T47D (cell line): ENCODE measurements at places on chromosomes 11 and 22.

DNA sequence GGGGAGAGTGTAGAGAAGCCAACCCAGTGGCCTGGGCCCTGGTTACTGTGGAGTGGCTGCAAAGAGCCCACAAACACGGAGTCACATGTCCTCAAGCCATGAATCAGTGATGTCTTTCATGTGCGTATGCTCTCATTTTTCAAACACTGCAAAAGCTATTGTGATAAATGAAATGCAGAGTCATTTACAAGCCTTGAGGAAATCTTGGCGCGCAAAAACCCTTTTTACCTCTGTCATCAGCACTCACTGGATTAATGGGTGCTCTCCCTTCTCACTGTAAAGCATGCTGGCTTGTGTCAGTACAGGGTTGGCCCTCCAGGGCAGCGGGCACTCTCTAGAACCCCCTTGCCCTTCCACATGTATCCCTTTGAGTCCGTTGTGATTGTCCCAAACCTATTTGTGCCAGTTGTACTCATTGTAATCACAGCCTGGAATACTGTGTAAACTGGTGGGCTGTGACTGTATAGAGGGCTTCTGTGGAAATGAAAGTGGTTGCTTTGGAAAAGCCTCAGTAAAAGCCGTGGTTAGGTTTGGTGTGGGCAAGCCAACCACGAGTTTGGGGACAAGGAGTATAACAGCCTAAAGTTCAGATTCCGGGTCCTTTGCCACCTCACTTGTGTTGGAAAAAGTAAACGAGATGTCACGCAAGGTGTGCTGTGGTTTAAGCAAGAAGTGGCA is 10.4 kb downstream of the GNAZ start:
- DNase-seq, result no peak

GRCh38 chr22:39264349-39265038 is 19.7 kb upstream of the PDGFB start:
- no peak for DNase-seq

- DNase-seq, result no peak
Measured at GRCh38 chr11:76810151-76810853, 27.1 kb downstream of the TSKU start.

- no peak for DNase-seq
Measured at GRCh38 chr22:28171115-28171514, 252.1 kb upstream of the PITPNB start.

DNA sequence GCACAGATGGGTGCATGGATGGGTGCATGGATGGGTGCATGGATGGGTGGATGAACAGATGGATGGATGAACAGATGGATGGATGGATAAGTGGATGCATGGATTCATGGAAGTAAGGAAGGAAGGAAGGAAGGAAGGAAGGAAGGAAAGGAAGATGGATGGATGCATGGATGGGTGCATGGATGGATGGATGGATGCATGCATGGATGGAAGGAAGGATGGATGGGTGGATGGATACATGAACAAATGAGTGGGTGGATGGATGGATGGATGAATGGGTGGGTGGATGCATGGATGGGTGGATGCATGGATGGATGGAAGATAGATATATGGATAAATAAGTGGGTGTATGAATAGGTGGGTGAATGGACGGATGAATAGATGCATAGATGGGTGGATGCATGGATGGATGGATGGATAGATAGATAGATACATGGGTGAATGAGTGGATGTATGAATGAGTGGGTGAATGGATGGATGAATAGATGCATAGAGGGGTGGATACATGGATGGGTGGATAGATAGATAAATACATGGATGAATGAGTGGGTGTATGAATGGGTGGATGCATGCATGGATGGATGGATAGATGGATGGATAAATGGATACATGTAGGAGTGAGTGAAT is 32.5 kb downstream of the IGF2 start:
- no peak for DNase-seq

GRCh38 chr22:40679964-40680818 is 907 bp downstream of the MCHR1 start:
- peak; percentile 7 for DNase-seq

GRCh38 chr22:31814942-31815341 is 61.1 kb downstream of the DEPDC5 start:
- no peak for DNase-seq

DNA sequence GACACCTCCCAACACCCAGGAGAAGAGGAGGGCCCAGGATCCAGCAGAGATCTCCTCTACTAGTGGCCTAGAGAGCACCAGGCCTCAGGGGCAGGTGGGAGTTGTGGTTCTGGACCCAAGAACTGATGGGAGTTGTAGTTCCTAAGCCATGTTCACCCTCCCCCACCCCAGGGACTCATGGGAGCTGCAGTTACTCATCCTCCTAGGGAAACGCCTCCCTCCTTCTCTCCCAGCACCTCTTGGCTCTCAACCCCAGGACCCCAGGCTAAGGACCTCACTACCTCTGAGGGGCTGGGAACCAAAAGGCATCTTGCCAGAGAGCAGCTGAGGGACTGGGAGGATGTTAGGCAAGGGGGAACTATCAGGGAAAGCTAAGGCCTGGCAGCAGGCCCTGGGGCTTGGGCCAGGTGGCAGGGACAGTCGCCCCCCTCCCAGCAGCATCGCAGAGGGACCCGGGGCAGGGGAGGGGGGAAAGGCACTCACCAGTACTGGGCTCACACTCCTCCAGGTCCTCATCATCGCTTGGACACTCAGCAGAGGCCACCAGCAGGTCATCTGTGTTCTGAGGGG is 28.9 kb downstream of the SLC22A12 start:
- DNase-seq, result peak; percentile 65

GRCh38 chr11:69008737-69009440 is 4.2 kb downstream of the MRGPRF start:
- DNase-seq, result no peak

DNA sequence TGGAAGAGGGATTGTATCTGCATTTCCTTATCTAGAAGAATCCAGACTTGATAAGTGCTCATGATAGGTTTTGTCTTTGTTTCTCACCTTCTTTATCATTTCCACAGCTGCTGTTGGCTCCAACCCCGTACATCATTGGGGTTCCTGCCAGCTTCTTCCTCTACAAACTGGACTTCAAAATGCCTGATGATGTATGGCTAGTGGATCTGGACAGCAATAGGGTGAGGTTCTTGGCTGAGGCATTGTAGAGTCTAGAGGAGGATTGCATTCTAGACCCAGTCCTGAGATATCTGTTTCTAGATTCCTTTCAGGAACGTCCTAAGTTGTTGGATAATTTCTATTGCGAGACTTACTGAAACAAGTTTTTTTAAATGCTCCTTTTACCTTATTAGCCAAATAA is 8.1 kb downstream of the MADD start:
- DNase-seq, result no peak

- DNase-seq, result no peak
Measured at GRCh38 chr11:44437122-44437521, 127.2 kb upstream of the ALX4 start.

GRCh38 chr11:73320763-73321603 is 12.9 kb downstream of the ARHGEF17 start:
- DNase-seq, result no peak

DNA sequence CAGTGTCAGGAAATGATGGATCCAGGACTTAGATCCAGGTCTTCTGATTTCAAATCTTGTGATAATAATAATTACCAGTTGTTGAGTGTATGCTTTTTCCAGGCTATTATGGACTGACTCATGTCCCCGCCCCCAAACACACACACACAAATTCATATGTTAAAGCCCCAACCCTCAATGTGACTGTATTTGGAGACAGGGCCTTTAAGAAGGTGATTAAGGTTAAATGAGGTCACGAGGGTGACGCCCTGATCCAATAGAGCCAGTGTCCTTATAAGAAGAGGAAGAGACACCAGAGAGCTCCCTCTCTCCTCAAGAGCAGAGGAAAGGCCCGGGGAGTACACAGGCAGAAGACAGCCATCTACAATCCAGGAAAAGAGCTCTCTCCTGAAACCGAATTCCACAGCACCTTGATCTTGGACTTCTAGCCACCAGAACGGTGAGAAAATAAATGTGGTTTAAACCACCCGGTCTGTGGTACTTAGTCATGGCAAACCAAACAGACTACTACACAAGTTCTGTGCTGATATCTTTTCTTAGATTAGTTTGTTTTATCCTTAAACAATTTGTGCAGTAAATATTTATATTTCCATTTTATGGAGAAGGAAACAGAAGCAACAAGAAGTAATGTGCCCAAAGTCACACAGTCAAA is 8.2 kb downstream of the TMPRSS5 start:
- DNase-seq, result no peak

- no peak for DNase-seq
Measured at GRCh38 chr22:24753914-24754313, 20.6 kb downstream of the PIWIL3 start.

DNA sequence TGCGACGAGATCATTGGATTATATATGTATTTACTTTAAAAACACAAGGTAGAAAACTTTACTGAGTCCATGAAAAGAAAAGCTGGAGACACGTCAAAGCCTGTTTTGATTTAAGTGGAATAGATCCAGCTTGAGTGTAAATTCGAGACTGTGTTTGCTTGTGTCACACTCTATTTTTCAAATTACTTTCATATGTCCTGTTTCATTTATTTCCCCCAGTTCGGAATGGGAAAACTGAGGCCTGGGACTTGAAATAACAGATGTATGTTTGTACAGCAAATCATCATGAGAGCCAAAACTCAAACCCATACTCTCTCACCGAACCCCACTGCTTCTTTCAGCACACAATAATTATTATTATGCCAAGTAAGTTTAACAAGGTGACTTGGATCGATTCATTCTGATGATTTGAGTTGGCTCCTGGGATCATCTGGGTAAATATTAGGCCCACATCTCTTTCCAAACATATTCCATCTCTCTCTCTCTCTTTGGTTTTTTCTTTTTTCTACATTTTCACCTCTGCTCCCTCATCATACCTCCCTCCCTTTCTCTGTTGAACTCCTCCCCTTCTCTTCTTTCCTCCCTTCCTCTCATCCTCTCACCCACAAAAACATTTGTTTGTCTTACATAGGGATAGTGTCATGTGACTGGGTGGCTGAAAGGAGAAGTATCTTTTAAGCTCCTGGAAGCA is 21.2 kb downstream of the FZD4 start:
- no peak for DNase-seq

DNA sequence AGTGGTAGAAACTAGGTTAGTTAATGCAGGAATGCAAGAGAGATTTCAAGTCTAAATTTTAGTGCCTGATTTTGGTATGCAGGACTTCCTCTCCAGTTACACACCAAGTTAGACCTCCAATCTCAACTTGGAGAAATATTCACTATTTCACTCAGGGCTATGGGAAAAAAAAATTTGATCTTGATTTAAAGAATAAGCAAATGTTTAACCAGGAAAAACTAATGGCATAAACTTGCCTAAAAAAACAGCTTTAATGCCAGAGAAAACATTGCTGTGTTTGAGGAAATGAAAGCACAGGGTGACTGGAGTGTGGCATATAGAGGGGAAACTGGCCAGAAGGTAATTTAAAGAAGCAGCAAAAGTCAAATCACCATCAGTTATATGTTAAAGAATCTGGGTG is 575.4 kb upstream of the LRRC4C start:
- no peak for DNase-seq

DNA sequence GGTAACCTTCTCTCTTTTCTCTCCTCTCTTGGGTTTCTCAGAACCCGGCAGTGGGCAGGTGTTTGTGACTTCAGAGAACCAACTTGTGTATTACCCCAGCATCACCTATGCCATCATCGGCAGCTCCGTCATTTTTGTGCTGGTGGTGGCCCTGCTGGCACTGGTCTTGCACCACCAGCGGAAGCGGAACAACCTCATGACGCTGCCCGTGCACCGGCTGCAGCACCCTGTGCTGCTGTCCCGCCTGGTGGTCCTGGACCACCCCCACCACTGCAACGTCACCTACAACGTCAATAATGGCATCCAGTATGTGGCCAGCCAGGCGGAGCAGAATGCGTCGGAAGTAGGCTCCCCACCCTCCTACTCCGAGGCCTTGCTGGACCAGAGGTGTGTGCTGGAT is 62.2 kb downstream of the COMMD9 start:
- DNase-seq, result no peak

DNA sequence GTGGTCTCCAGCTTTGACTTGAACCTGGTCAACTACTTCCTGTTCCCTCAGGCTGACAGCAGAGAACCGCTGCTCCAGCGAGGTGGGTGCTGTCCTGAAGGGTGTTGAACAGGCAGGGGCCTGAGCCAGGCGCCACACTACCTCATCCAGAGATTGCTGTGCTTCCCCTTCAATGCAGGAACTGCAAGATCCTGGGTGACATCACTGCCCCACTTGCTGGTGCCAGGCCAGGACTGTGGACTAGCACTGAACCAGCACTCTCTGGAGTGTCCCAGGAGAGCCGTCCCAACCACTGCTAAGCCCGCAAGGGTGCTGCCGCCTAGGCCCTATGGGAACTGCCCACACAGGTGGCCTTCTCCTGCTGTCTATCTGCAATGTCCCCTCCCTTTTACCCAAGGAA is 51.7 kb downstream of the GAB4 start:
- no peak for DNase-seq

DNA sequence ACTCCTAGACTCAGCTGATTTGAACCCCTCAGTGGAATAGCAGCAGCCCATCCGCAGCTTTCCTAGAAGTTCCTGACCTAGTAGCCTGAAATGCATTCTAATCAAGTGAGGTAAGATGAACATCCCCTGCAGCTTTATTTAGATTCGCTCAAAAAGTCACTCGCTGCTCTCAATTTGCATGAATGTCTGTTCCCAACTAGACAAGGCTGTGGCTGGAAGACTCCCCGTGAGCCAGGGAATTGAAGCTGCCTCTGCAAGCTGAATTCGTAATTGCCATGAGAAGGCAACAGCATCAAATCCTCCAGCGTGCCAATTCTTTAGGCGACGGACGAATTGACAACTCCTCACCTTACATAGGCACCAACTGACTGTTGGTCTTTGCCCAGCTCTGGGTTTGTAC is 17.1 kb upstream of the SCN3B start:
- DNase-seq, result no peak

- no peak for DNase-seq
Measured at GRCh38 chr22:19473578-19473977, 5.4 kb downstream of the UFD1 start.

GRCh38 chr11:9662273-9662672 is 1.6 kb upstream of the SWAP70 start:
- no peak for DNase-seq

GRCh38 chr11:94336033-94336432 is 31.7 kb downstream of the IZUMO1R start:
- DNase-seq, result no peak

DNA sequence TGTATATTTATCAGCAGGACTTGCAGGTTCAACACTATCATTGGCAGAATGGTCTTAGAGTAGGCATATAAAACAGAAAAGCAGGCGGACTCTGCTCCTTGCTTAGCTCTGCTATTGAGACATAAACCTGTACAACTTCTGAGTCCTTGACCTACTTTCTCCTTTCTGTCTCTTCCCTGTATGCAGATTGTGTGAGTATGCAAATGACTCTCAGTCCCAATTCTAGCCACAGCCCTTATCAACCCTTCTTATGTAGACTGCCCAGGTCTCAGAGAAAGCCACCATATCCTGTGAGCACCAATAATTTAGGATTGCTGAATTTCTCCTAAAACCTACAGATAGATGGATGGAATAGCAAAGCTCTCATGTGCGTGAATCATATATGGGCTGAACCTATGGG is 367.6 kb upstream of the DDI1 start:
- DNase-seq, result no peak
